Stomach (tissue), 19 donors: ENCODE measurements at places on chromosomes 5 and 9. TPM values are rescaled to one million over a fixed set of nuclear protein-coding genes. Genes with fewer than 3 reads are reported as not detected.

ANKRD34B gene
- total RNA-seq = not detected

IFNA17 gene
- not detected for total RNA-seq

ZBTB34 gene
- total RNA-seq = 8.5 TPM

DNA sequence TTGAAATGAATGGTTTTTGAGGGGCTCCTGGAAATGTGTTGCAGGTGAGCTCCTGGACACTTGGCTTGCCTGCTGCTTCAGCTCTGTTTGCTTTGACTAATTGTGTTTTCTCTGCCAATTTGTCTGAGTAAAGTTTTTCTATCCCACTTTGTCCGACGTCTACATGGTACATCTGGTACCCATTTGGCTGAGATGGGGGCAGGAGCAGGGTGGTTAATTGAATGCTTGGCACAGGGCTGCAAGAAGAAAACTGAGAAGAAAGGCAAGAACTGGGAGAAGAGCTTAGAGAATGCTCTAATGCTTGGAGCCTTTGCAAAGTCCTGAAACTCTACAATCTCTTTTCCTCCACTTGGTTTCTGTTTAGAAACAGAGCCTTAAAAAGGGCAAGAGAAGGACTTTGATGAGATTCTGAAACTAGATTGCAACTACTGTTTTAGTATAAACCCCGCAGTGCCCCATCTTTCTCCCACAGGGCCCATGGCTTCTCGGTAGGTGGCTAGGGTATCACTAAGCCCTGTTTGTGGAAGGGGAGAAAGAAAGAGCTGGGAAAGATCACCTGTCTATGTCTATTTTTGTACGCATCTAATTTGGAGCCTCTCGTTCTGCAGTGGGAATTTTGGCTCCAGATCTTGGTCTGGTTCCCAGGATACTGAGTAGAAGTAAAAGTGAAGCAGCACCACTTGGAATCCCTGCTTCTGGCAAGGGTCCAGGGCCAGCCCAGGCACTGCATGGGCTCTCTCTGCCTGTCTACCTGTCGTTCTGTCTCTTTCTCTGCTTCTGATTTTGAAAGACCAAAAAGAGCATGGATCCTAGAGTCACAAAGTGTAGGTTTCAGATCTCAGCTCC, 214.4 kb downstream of the SEMA6A start:
- no peak for DNase-seq

DNA sequence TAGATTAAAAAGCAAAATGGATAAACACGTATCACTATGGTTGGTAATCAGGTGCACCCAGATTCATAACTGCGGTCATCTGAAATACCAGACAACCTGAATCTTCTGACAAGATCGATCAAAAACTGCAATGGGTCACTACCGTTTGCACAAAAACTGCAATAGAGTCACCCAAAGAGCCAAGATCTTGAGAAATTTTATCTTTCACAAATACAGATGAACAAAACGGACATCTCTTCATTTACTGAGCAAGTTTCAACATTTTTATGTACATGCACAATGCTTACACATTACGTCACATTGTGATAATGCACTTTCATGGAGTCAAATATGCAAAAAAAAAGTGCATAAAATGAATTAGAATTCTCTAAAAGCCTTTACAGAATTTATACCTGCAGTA, 18.6 kb downstream of the PRKAA1 start:
- no peak for DNase-seq

DNA sequence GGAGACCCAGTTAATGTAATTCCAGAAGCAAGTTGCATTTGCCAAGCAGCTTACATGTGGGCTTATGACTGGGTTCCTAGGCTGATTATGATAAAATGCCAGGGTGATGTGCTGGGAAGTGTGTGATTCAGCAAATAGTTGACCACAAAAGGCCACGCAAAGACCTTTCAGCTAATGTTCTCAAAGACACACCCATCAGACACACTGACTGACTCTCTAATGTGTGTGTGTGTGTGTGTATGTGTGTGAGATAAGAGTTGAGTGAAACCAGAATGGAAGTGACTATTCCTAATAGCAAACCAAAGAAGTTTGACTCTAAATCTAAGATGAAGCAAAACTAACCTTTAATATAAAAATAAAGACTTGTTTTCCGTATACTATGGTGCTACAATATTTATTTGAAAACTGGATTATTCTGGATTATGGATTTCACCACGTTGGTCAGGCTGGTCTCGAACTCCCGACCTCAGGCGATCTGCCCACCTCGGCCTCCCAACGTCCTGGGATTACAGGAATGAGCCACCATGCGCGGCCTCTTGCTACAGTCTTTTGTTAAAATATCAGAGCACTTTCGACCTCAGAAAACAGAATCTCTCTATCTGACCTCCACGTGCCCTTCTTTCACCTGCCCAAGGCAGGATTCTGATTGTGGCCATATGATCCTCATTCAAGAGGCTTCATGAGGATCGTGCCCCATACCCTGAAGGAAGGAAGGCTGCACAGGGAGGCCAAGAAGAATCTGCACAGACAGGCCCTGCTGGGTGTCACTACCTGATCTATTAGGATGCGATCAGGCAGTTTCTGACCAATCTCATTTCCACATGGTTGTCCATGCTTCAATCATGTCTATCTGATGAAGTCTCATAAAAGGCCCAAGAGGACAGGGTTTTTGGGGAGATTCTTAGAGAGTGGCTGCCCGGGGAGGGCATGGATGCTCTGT, 75.6 kb downstream of the USP20 start:
- DNase-seq = peak; percentile 88

GRCh38 chr9:23774266-23774665, 51.8 kb downstream of the ELAVL2 start:
- DNase-seq = no peak

DNA sequence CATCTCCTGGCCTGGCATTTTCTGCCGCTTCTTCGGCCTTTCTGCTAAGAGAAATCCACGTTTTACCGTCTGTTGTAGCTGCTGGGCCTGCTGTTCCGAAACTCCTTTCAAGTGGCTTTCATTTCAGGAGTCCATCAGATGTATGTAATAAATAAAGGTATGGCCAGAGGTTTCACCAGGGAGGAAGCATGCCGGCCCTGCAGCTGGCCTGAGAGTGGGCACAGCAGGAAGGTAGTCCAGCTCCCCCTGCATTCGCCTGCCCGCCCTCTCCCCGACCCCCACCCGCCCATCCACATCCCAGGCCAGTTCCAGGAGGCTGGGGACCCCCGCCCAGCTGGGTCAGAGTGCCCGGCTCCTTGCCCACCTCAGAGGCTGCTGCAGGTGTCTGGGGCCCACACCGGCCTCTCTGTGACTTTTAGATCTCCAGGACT, 46.4 kb upstream of the EXOC3 start:
- DNase-seq = no peak

- DNase-seq = peak; percentile 57
Observed at GRCh38 chr9:6667633-6668280, 22.2 kb upstream of the GLDC start.

- DNase-seq = no peak
Observed at GRCh38 chr9:82563094-82563493, 499.8 kb downstream of the RASEF start.

- no peak for DNase-seq
Observed at GRCh38 chr9:121589986-121590385, 61.4 kb upstream of the DAB2IP start.

GRCh38 chr9:35380039-35380438, 109.9 kb upstream of the RUSC2 start:
- no peak for DNase-seq
